Activated effector memory CD4-positive, alpha-beta T cell treated with anti-CD3 and anti-CD28 coated beads, Interleukin-2, amount 50 U/mL, for 16 hours (primary cell): ENCODE measurements at places on chromosomes 11 and 22.

GRCh38 chr11:126673319-126673718 lies 317.8 kb downstream of the ST3GAL4 start:
- DNase-seq: no peak

- no peak for DNase-seq
Observed at GRCh38 chr11:89660234-89660633, 49.9 kb upstream of the TRIM77 start.

- no peak for DNase-seq
Observed at GRCh38 chr22:47049078-47049624, 286.7 kb downstream of the TBC1D22A start.

DNA sequence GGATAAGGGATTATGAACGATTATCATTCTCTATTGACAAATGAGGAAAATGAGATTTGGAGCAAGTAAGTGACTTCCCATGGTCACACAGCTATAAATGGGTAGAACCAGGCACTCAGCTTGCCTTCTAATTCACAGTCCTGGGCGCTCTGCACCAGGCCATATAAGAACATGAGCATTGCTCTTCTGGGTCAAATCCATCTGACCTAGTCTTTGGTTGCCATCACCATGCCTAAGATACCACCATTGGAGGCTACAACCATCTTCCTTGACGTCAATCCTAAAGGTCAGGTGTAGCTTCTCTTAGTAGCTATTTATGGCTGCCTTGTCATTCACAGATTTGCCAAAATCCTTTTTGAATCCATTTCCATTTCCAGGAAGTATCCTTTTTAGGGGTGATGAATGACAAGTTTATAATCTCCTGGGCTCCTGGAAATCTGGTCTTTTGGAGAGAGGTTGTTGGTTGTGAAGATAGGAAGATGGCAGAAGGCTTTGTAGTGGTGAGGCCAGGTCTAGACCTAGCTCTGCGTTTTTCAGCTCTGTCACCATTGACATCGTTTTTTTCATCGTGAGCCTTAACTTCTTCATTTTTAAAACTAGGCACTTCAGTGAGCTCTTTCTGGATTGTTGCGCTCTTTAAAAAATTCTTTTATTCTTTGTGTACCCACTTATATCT lies 11.1 kb downstream of the ZBTB16 start:
- DNase-seq: no peak

DNA sequence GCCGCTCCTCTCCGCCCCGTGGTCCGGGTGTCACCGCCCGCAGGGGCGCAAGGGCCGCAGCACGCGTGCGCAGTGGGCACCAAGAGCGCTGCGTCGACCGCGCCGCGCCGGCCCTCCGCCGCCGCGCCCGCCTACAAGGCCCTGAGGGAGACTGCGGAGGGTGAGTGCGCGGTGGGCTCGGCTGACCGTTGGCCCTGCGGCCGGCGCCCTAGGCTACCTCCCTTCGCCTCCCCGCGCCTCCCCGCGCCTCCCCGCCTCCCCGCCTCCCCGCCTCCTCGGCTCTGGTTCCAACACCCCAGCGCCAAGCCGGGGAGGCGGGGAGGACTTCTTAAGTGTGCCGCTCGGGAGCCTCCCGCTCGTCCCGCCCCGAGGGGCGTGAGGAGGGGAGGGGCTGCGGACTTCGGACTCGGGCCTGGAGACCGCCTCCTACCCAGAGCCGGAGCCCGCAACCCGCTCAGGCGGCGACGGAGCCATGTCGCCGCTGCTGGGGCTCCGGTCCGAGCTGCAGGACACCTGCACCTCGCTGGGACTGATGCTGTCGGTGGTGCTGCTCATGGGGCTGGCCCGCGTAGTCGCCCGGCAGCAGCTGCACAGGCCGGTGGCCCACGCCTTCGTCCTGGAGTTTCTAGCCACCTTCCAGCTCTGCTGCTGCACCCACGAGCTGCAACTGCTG lies at the start of gene AQP11:
Gene AQP11, plus strand, starts transcription at position 433 of the 673 bp plus-strand sequence. Its CDS starts 40 bp downstream, at position 473.
- peak; percentile 83 for DNase-seq

DNA sequence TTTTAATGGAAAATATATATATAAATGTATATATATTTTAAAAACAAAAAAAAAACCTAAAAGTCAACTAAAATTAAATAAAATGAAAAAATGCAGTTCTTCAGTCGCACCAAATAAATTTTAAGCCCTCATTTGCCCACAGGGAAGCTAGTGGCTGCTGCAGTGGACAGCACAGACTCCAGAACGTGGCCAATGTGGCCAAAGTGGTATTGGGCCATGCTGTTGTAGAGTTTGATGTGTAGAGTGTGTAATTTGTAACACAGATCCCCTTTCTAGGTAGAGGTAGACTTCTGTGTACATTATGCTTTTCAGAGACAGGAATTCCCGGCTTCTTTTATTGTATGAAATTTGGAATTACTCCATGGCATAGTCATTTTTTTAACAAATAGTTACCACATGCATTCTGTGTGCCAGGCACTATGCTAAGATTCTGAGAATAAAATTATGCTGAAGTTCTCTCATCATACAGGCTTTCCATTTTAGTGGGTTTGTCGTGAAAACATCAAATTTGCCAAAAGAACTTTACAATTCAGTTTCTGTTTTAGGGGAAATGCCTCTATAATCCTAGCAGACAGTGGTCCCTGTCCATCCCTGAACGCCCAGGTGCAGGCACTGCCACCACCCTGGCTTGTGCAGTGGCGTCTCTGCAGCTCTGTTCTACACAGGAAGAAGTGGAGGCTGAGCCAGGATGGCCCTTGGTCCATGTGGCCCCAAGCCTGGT lies 68.5 kb downstream of the MED15 start:
- DNase-seq: no peak

- no peak for DNase-seq
Observed at GRCh38 chr11:91396236-91397133, 828.1 kb upstream of the FAT3 start.

DNA sequence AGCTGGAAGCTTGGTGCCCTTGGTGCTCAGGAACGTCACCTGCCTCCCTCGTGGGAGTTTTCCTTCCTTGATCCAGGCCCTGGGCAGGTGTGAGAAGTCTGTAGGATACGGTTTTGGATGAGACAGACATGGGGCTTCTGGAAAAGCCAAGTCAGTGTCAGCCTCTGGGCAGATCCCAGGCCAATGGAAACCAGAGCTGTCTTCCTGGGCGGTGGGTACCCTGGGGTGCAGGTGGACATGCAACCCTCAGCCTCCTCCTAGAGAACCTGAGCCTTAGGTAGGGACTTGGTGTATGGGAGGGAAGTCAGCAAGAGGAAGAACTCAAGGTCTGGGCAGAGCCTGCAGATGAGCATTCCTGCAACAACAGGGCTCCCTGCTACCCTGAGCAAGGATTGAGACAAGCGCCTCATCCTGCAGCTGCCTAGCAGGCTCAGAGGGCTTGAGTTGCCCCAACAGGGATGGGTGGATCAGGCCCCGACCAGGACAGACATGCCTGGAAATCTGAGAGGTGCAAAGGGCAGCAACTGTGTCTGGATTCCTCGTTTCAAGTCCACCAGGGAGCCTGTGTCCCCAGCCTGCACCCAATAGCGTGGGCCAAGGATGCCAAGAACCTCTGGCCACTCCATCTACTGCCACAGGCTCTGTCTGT lies 37.6 kb upstream of the SYT13 start:
- DNase-seq: no peak

DNA sequence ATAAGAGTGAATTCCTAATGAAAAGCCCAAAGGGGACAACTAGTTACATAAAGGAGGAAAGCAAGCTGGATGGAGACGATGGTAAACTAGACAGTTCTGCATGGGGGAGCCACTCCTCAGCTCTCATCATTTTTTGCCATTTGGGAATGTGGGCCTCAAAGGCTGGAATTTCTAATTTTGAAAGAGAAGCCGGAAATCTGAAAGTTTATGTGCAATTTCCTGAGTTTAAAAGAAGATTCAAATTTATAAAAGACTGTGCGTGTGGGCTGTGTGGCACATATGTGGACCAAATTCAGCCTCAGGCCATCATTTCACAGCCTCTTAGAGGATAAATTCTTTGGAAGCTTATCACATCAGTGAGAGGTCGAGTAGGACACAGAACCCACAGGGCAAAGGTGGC lies 18.3 kb upstream of the CRY2 start:
- DNase-seq: no peak

DNA sequence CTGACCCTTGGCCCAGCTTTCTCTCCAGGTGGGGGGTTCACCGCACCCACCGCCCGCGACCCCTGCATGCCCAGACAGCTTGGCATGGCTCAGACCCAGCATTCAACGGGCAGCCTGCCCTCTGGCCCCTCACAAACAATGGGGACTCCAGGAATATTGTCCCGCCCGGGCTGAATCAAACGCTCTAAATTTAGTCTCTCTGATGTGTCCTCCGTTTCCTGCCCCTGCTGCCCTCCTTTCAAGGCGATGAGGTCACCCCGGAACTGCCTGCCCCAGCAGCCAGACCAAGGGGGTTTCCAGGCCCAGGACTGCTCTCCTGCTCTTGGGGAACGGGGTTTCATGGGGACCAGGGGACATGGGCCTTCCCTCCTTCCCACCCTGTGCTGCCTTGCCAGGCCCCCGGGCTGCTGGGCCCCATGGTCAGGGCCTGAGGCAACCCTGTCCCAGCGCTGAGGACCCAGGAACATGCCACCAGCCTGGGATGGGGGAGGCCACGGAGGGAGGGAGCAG lies 10.1 kb upstream of the PDGFB start:
- DNase-seq: peak; percentile 77

DNA sequence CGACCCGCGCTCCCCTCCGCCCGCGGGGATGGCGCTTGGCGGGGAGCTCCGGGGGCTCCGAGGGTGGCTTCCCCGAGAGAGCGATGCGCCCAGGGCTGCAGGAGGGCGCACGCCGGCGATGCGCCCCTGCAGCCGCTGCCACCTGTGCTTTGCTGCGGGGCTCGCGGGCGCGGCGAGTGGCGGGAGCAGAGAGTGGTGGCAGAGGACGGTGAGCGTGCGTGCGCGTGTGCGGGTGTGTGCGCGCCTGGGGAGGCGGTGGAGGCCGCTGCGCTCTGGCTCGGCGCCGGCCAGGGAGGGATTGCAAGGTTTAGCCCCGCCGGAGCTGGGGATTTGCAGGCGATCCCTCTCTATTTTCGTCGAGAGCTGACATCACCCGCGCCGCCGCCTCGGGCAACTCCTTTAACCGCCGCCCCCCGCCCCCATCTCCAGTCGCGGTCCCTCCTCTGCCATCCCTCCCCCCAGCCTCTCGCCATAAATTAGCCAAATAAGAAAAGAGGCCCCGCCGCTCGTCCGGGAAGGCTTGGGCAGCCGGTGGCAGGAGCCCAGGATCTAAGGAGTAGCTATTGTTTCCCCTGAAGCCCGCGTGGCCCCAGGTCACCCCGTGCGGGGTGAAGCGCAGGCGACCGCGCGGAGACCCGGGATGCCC lies at the start of gene SLC1A2:
Gene SLC1A2, minus strand, starts transcription at position 375 of the 646 bp plus-strand sequence. CDS start 592 bp downstream, outside the sequence.
- DNase-seq: no peak

DNA sequence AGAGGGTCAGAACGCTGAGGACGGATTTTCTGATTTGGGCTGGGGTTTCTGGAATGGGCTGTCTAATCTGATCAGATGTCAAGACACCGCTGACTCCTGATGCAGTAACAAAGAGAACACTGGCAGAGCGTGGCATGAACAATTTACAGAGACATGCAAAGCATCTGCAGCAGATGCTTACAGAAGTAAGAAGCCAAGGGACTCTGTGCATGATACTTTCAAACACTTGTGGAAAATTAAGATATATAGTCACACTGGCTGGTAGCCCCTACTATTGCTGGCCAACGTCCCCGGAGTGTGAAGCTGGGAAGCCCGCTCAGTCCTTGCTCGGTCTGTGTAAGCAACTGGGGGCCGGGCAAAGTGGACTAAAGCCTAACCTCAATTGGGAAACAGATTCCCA lies 903.7 kb downstream of the BRD1 start:
- DNase-seq: no peak

DNA sequence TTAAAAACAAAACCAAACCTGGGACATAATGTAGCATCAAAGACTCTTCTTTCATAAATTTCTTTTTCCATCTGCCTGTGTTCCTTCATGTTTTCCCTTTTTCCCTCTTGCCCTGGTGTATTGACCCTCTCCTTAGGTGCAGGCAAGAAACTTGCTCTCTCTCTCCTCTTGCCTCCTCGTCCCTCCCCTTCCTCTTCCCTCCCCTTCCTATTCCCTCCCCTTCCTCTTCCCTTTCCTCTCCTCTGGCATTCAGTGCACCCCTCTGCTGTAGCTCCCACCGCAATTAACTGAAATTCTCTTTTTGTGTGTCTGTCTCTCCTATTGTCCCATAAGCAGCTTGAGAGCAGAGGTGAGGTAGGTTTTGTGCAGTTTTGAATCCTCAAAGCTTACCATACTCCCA lies 49.9 kb downstream of the CSF2RB start:
- no peak for DNase-seq

DNA sequence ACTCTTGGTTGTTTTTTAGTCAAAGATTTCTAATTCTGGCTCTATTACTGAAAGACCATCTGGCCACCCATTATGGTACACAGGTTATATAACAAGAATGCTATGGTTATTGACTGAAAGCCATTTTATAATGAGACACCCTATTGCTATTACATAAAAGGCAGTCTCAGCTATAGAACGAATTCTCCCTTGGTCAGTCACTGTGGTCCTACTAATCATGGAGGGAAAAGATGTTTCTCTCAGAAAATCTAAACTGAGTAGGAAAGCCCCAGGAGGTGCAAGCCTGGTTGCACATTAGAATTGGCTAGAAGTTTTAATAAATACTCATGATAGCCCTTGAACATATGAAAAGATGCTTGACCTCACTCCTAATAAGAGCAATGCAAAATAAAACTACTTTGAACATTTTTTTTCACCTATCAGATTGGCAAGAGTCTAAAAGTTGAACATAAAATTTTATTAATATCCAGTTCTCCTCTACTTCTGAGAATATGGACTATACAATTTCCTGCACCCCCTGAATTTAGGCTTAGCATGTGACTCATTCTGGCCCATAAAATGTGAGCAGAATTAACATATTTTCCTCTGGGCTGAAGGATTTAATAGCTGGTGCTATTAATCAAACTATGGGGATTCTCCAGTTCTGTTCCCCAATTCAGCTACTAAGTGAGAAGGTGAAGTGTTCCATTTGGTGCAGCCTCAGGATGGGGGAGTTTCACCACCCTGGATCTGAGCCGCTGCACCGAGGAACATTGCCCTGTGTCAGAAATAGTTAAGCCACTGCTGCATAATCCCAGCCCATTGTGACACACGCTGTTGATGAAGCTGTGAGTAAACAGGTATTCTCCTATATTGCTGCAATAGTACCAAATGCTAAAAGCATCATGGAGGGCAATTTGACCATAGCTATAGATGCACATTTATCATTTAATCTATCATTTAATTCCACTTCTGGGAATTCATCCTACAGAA lies 11.5 kb upstream of the CRKL start:
- no peak for DNase-seq

DNA sequence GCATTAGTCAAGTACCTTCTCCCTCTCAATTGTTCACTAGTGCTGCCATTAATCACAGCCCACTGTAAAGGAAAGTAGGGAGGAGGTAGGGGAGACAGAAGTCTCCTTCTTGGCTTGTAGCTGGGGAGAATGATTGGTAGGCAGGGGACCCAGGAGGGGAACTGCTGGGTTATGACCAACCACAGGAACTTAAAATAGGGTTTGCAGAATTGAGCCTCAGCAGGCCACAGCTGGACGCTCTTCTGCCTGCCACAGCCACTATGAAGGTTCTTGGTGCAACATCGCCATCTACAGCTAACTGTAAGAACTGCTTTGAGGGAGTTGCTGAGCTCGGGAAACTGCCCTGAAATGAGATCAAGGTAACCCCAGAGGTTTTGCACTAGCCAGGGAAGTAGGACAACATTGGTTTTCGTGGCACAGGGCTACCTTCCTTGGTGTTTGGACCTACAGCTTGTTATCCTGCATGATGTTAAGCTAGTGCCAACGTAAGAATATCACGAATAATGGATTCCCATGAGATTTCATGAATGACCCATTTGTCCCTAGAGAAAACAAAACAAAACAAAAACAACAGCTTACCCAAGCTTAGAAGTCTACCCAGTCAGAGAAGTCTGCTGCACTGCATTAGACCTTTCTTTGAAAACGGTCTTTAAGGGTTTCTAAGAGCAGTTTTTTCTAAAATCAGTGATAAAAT lies 787.1 kb upstream of the API5 start:
- DNase-seq: no peak

- DNase-seq: no peak
Observed at GRCh38 chr11:26331911-26332571, at the start of gene ANO3. ANO3 (plus strand) TSS chr11:26332130; CDS start chr11:26332276, 146 bp downstream.
